ENCODE measurements at places on chromosomes 1 and 21. TPM values are rescaled to one million over a fixed set of nuclear protein-coding genes. Genes with fewer than 3 reads are reported as not detected.

DNA sequence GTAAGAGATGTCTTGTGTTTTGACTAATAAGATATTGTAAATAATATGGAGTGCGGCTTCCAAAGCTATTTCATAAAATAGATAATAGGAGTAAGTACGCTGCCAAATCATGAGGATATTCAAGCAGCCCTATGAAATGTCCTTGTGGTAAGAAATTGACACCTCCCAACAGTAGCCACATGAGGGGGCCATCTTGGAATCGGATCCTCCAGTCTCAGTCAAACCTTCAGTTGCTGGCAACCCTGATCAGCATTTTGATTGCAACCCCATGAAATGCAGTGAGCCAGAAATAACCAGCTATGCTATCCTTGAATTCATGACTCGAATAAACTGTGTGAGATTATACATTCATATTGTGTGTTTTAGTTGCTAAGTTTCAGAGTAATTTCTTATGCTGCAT, 212.4 kb downstream of the PLA2G4A start:
- no peak for DNase-seq

DNA sequence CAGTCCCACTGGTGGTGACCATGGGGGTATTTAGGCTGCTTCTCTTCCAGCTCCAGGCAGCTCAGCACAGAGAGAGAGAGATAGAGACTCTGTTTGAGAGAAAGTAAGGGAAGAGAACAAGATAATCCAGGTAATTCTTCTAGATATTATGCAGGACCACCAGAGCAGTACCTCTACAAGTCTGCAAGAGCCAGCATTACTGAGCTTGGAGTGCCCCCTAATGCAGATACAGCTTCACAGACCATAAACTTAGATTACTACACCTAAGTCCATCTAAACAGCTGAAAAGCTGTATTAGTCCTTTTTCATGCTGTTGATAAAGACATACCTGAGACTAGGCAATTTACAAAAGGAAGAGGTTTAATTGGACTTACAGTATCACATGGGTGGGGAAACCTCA, 570.3 kb downstream of the LRRIQ3 start:
- DNase-seq, result no peak

DNA sequence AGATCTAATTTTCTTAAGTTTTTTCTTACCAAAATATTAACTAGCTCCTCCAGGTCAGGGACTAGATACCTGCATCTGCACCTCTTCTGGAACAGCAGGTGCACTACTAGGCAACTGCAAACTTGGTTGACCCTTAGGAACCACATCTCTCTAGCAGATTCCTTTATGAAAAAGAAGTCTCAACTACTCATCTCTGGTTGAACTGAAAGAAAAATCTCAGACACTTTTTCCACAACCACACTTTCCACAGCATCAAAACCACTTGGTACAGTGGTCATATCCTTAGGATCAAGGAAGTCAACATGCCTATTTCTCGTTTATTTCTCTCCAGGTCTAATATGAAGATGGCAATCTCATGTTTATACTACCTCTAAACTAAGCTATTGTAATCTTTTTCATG, 52.3 kb downstream of the VAV3 start:
- DNase-seq, result no peak

DNA sequence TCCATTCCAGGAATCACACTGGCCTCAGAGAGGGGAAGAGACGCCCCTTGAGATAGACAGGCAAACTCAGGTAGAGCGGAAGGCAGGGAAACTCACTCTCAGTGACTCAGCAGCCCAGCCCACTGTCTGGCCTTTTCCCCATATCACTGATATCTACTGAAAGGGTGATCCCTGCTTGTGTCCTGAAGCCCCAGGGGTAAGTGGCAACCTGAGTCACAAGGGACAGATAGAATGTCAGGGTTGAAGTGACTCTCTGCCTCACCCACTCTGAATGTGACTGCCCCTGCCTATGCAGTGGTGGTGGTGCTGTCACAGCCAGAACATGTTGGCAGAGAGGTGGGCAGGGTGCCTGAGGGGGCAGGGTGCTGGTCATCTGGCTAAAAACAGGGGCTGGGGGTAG, 157.5 kb upstream of the FGGY start:
- DNase-seq, result peak; percentile 52

GRCh38 chr1:55584526-55585401, 369.6 kb upstream of the USP24 start:
- no peak for DNase-seq

GRCh38 chr1:37732111-37732780, 32.7 kb downstream of the EPHA10 start:
- DNase-seq, result peak; percentile 66

DNA sequence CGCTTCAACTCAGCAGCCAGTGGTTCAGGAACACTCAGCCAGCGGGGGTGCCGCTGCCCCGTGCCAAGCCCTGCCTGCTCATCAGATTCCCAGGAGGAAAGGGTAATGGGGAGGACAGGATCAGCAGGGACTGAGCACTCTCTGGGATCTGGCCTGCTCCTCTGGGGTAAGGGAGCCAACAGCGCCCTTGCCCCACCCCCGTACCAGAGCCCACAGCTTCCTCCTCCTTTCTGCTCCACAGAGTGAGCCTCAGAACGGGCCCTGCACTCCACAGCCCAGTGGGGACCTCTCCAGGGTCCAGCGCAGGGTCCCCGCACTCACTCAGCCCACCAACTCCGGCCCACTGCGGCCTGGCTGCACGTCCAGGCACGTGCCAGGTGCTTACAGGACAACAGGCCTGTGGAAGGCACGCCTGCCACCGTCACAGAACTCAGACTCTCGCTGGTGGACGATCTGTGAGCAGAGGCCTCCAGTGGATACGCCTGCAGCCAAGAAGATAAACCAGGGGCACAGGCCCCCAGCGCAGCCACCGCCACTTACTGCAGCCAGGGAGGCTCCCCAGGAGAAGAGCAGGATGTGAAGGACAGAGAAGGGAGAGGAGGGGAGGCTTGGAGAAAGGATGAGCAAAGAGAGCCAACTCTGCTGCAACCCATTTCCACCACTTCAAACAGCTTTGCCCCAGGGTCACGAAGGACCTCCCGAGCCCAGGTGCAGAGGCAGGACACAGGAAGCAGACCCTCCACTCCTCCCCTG, 2.1 kb downstream of the MEGF6 start:
- DNase-seq, result no peak

DNA sequence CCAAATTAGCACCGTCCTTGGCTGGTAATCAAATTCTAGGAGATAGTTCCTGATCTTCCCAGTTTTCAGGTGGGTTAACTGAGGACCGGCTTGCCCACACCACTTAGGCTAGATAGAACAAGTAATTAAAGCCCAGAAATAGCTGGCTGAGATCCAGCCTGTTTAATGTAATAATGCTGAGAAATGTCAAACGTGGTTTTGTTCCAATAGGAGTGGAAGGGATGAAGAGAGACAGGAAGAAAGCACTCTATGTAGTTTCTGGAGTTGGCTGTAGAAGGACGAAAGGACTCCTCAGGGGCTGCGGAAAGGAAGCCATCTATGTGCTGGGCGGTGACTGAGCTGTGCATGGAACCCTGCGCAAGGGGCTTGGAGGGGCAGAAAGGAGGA, 18.6 kb downstream of the NAV1 start:
- DNase-seq, result no peak

GRCh38 chr1:225595974-225596551, 56.9 kb downstream of the ENAH start:
- no peak for DNase-seq

DNA sequence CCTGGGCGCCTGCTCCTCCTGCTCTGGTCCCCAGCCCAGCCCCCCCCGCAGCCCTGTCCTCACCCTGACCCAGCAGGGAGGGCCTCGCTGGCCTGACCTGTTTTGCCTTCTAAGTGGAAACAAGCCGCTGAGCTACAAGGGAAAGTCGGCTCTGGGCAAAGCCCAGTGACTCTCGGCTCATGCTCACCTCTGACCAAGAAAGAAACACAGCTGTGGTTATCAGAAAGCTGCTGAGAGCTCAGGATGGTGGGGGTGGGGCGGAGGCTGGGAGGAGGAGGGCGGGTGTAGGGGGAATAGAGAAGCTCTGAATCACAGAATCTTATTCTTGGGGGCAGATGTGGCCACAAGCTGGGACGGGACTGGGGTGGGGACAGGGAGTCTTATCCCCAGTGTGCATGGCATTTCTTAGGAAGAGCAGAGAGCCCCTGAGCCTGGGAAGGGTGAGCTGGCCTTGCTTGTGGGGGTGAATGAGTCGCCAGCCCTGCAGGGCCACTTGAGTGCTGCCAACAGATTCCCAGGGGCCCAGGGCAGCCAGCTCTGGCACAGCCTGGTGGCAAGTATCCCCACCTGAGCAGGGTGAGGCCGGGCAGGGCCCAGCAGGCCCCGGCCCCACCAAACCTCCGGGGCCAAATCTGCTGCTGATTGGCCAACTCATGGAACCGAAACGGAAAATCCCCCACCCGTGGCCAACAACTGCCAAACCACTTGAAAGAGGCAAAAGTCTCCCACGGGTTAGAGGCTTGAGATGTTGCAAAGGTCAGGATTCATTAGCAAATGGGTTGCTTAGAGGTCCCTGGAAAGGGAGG, 120.6 kb downstream of the SPSB1 start:
- DNase-seq, result peak; percentile 88

GRCh38 chr1:48266576-48266975, 44.1 kb downstream of the SLC5A9 start:
- DNase-seq, result no peak

- no peak for DNase-seq
Measured at GRCh38 chr1:61481315-61481715, 243.6 kb downstream of the TM2D1 start.

GRCh38 chr1:44609412-44609767, 64.9 kb downstream of the TMEM53 start:
- peak; percentile 45 for DNase-seq

GRCh38 chr21:42227909-42228708, 9.2 kb downstream of the ABCG1 start:
- peak; percentile 95 for DNase-seq

DNA sequence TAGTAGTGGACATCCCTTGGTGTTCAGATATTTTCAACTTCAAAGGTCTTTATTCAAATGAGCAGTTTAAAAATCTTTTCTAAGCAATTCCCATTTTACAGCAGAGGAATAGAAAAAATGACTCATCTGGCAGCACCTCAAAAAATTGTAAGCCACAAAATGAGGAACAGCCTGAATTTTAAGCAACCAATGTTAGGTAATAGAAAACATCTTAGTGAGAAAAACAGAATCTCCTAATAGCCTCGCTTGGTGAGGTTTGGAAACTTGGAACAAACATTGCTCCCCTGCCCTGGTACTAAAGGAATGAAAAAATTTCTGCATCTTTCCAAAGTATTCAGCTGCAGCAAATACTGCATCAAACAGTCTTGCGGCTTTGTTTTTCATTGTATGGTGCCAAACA, 264.4 kb downstream of the NTNG1 start:
- no peak for DNase-seq

- DNase-seq, result no peak
Measured at GRCh38 chr21:36791180-36791579, 92.3 kb downstream of the SIM2 start.

DNA sequence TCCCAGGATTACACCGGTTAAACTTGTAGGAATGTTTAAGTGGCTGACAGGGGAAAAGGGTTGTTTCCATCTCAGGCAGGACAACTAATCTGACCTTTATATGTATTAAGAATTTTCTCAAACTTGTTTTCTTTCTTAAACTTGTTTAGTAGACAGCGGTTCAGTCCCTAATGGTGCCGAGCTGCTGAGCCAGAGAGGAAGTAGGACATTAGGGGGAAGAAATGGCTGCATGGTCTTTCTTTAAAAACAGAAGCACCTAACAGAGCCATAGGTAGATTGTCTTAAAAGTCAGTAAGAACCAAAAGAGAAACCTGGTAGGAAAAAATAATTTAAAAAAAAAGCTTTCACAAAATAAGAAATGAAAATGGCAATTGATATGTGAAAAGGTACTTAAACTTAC, 3.3 kb downstream of the GBP4 start:
- DNase-seq, result no peak

DNA sequence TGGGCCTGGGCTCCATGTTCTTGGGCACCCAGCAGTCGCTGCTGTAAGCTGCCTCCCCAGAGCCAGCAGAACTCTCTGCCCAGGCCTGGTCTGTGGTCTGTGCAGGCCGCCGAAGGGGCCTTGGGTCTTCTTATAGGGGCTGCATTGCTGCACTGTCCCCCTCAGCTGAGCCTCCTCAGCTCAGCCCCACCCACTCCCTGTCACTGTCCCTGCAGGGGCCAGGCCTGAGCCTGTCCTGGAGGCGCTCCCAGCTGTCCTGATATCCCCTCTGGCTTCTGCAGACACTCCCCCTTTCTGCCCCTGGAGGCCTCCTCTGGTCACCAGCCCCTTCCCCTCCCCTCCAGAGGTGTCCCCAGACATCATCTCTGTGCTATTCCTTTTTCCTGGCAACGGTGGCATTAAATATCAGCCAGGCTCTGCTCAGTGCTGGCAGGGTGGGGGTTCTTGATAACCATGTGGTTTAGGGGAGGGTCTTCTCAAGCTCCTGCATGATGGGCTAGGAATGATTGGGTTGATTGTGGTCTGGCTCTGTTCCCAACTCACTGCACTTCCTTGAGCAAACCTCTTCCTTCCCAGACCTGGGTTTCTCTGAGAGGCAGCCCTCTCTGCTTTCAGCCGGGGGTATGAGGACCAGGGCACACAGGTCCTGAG, 3.7 kb upstream of the FOXO6 start:
- no peak for DNase-seq

DNA sequence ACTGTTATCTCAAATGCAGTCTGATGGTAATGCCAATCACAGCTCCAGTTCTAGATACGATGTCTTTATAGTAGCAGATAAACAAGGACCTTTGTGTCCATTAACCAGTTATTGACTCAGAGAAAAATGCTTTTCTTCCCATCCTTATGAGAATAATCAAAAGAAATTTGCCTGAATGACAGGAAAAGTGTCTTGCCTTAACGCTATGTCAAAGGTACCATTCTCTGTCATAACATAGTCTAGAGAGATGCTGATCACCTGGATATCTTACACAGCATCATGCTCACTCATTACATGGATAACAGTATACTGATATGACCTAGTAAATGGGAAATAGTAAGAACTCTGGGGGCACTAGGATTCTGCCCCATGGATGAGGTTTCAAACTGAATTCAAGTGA, 151.7 kb upstream of the NEGR1 start:
- no peak for DNase-seq

DNA sequence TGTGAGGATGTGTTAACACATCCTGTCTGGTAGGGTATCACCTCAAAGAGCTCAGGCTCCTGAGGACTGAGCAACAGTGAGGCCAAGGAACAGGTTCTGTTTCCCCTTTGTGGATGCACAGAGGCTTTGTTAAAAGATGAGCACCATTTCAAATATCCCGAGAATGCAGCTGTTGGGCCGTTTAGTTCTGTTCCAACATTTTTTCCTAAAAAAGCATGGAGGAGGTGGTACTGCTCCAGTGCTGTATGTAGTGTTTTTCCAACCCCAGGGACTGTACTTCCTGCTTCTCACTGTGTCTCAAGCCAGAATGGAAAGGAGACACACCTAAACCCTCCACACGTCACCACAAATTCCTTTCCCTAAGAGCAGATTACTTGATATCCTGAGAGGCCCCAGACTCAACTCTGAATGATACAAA, 53.8 kb upstream of the BCL10 start:
- no peak for DNase-seq

- no peak for DNase-seq
Measured at GRCh38 chr1:83849191-83850061, 149.5 kb downstream of the TTLL7 start.

- no peak for DNase-seq
Measured at GRCh38 chr1:117630423-117630998, 24.7 kb downstream of the TENT5C start.

Gene APCS
- not detected for total RNA-seq

Gene SLC6A17
- not detected for total RNA-seq

Gene SH2D5
- 3.6 TPM for total RNA-seq

Gene HNRNPCL2
- not detected for total RNA-seq

Gene NTMT2
- total RNA-seq, result not detected

Gene DCST2
- total RNA-seq, result 0.70 TPM

Gene ACTA1
- 0.20 TPM for total RNA-seq

Gene STUM
- not detected for total RNA-seq

Gene TEX50
- total RNA-seq, result not detected

Gene AMIGO1
- 1.2 TPM for total RNA-seq

Gene MCOLN3
- total RNA-seq, result not detected
